Aorta (tissue), 5 donors: ENCODE measurements at places on chromosomes 12 and 14. TPM values are rescaled to one million over a fixed set of nuclear protein-coding genes. Genes with fewer than 3 reads are reported as not detected.

Gene EID3
- 8.5 TPM for total RNA-seq

Gene MYF6
- total RNA-seq = not detected

Gene POTEG
- not detected for total RNA-seq

Gene KRT3
- total RNA-seq = not detected

Gene SERPINA9
- not detected for total RNA-seq

Gene MANSC4
- total RNA-seq = not detected

Gene SERPINA12
- not detected for total RNA-seq

Gene GNB3
- 13.7 TPM for total RNA-seq

Gene GPR135
- total RNA-seq = 9.0 TPM

Gene KCNC2
- not detected for total RNA-seq

Gene KCNJ8
- total RNA-seq = 27.2 TPM

Gene PRH2
- total RNA-seq = not detected

Gene TBPL2
- total RNA-seq = not detected

Gene PAH
- not detected for total RNA-seq

Gene MAP3K9
- total RNA-seq = 1.5 TPM

Gene PIP4P1
- 25.9 TPM for total RNA-seq

Gene GPR137C
- 1.7 TPM for total RNA-seq

Gene TMEM229B
- 2.2 TPM for total RNA-seq

Gene KRT4
- not detected for total RNA-seq

Gene CMA1
- 0.52 TPM for total RNA-seq

Gene PCED1B
- total RNA-seq = 11.0 TPM

Gene RPGRIP1
- total RNA-seq = 0.39 TPM

Gene ACOT6
- total RNA-seq = not detected

Gene MGST1
- total RNA-seq = 73.3 TPM

Gene PLCZ1
- 0.66 TPM for total RNA-seq

Gene RDH12
- total RNA-seq = not detected

Gene EPYC
- not detected for total RNA-seq

Gene KRT72
- not detected for total RNA-seq

Gene NPFF
- total RNA-seq = not detected

Gene SLC5A8
- total RNA-seq = not detected

Gene C3AR1
- total RNA-seq = 23.4 TPM

Gene IFNG-AS1
- total RNA-seq = 0.42 TPM

Gene ACIN1
- 134 TPM for total RNA-seq

Gene SDR9C7
- 0.48 TPM for total RNA-seq

Gene ARHGDIB
- total RNA-seq = 119 TPM

Gene KITLG
- total RNA-seq = 19.1 TPM

Gene FBRSL1
- 51.0 TPM for total RNA-seq
